Activated CD4-positive, alpha-beta T cell treated with anti-CD3 and anti-CD28 coated beads, Interleukin-2, amount 10 ng/mL, durations not matched to agents 7 days and 5 days (primary cell): ENCODE measurements at places on chromosomes 2 and 18.

GRCh38 chr2:236538242-236538641 lies 31.4 kb upstream of the ACKR3 start:
- DNase-seq, result peak; percentile 25

GRCh38 chr2:39424951-39425350 lies 12.1 kb downstream of the MAP4K3 start:
- DNase-seq, result no peak

DNA sequence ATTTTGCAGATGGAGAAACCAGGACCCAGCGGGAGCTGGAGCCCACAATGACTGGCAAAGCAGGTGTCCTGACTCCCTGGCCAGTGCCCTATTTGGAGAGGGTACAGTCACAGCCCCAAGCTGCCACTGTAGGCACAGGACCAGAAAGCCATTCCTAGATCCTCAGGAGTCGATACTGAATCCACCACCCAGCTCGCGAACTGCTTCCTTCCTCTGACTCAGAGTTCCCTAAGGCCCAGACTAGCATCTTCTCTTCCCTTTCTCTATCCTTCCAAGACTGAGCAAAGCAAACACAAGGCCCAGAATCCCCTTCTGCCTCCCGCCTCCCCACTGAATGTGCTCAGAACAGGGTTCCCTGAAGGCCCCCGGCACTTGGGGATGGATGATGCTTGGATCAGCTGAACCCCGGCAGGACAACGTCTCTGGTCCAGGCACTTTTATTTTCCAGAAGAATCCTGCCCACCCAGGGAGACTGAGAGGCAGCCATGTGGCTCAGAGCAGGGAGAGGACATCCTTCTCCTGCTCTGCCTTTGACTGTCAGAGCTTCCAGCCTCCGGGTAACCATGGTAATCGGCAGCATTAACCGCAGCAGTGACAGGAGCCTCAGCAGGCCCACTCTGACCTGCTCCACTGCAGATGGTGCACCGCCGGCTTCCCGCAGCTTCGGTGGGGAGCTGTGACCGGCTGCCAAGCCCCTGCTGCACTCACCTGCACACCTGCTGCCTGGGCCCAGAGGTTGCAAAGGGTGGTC lies 34.8 kb upstream of the KLHL29 start:
- DNase-seq, result no peak

DNA sequence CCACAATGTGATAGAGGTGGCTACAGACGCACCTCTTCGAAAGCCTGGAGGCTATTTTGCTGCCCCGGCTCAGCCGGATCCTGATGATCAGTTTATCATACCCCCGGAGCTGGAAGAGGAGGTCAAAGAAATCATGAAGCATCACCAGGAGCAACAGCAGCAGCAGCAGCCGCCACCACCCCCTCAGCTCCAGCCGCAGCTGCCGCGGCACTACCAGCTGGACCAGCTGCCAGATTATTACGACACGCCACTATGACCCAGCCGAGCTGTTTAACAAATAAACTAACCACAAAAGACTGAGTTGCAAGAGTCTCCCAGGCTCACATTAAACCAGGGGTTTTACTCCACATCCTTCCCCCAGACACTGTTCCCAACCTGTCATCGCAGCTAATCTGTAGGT lies 263.8 kb downstream of the PHLPP1 start:
- no peak for DNase-seq

GRCh38 chr2:39381653-39382052 lies 55.4 kb downstream of the MAP4K3 start:
- no peak for DNase-seq

DNA sequence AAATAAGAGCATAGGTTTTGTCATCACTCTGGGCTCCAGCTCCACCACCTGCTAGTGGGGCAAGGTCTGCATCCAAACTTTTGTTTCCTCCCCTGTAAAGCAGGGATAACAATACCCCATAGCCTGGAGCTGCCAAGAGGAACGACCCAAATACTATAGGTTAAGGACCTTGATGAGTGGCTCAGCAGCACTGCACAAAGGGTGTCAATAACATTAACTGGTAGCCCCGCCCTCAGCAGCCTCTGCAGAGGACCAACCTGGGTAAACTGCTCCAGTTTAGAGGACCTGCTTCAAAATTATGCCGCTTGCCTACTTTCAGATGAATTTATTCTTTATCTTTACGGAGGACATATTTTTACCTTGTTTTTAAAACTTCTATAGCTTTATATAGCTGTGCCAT lies 65.8 kb upstream of the RIOK3 start:
- no peak for DNase-seq

DNA sequence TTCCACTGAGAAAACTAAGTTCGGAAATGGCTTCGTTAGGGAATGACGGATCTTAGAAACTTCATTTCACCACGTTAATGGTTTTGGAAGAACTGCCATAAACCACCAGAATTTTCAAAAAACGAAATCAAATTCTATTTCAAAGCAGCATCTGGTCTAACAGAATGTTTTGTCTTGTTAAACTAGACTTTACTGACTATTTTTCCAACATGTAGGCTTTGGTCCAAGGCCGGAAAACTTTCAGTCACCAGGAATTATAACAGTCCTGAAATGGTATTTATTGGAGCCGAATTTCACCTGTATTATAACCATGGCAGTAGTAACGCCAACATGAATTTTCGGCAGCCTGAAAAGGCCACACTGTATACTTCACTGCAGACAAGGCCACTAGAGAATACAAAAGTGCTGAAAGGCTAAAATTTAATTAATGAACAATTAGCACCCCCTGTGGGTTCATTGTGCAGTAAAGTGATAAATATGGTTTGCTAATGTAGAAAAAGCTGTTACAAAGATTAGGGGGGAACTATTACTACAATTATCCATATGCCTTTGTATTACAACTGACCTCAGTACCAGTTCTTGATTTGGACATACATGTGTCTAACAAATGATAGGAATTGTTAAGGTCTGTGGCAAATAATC lies 116.4 kb downstream of the ZNF521 start:
- DNase-seq, result no peak

GRCh38 chr2:60992985-60993392 lies 24.5 kb upstream of the PEX13 start:
- peak; percentile 16 for DNase-seq

DNA sequence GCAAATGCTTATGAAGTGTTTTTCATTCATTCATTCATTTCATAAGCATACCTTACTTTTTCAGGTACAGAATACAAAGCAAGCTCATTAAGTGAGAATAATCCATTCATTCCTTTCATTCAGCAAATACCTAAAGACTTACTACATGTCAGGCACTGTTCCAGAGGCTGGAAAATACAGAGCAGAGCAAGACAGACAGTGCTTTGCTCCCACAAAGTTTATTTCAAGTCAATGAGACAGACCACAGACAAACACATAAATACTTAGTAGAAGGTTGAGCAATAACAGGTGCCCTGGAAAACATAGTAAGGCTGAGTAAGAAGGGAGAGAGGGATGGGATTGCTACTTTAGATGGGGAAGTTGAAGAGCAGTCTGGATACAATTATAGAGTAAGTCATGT lies 309.8 kb downstream of the C1D start:
- no peak for DNase-seq

- DNase-seq, result no peak
Observed at GRCh38 chr2:68994864-68995263, 18.1 kb upstream of the ANTXR1 start.

GRCh38 chr2:32068-32467 lies 14.2 kb downstream of the FAM110C start:
- no peak for DNase-seq

DNA sequence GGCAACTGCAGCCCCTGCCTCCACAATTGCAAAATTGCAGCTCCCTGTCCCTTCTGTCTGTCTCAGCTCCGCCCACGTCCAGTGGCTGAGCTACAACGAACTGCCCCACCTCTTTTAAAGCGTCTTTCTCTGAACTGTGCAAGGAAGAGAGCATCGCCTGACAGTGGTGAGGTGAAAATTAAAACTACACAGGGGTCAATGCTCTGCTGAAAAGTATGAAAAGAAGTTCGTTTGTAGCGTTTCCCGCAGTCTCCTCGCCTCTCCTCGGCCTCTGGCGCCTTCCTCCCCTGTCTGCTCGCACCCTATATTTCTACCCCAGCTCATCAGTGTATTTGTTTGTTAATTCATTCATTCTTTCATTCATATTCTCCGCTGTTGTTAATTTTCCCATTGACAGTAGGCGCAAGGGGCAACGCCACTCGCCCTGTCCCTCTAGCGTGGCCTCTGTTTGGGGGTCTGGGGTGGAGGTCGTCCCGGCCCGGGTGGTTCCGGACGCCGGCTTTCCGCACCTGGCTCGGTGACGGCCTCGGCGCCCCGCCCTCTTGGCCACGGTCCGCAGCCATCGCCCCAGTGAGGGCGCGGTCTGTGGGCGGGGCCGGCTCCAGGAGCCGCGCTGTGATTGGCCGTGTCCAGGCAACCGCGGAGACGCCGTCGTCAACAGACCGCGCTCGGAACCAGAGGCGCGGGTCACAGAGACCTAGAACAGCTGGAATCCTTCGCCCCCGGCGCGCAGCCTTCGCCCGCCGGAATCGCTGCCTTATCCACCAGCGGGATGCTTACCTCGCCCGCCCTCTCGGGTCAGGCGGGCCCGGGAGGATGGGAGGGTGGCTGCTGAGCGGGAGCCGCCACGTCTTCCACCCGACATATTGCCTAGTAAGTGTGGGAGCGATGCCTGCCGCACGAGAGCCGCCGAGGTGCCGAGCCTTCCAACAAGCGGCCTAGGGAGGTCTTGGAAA lies at the start of gene VWA3B:
Gene VWA3B (plus strand): TSS at position 677 of the 956 bp plus-strand sequence. CDS start 5,926 bp downstream, outside the sequence.
- DNase-seq, result peak; percentile 54

DNA sequence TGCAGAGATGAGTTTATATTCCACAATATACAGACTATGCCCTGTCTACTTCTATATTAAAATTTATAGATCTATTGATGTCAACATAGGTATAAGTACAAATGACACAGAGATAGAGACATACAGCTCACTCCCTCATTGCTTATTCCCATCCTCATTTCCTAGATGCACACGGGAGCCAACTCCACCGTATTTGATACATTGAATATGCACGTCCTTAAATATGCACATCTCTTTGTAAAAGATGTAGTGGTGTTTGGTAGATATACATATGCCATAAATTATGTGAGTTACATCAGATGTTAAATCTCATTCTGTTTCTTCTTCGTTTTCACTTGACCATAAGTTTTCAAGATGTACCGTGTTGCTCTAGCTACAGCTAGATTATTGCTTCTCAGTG lies 179.2 kb upstream of the RAB6C start:
- no peak for DNase-seq

DNA sequence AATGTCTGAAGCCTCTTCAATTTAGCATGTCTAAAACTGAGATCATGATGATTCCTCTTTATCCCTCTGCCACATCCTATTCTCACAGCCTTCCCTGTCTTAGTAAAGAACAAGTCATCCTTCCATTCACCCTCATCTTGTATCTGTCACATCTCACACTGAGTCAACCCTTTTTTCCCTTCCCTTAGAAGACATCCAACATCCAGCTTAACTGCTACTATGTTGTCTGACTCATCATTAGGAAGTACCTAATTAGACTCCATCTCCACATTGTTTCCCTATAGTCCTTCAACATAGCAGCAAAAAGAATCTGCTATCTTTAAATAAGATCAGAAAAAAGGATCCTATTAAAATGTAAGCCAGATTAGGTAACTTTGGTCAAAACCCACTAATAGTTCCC lies 85.2 kb upstream of the GRB14 start:
- no peak for DNase-seq

DNA sequence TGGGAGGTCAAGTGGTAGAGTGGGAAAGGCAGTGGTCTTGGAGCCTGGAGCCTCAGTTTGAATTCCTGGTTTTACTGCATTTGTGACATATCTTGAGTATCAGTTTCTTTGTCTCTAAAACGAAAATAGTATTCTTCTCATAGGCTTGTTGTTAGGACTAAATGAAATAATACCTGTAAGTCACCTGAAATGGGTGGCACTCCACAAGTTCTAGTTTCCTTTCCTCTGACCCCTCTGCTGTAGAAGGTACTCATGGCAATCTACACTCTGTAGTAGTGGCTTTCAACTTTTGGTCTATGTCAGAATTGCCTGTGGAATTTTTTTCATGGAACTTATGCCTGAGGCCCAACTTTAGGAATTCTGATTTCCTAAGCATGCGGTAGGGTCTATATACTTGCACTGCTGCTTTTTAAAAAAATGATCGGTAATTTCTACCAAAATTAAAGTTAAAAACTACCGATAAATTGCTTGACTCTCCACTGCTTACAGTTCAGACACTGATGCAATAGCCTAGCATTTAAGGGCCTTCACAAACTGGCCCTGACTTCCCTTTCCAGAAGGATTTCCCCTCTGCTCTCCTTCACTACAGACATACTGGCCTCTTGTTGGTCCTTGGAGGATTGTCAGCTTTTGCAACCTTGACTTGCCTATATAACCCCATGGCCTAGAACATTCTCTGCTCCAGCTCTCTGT lies 47.2 kb downstream of the PLEK start:
- no peak for DNase-seq

DNA sequence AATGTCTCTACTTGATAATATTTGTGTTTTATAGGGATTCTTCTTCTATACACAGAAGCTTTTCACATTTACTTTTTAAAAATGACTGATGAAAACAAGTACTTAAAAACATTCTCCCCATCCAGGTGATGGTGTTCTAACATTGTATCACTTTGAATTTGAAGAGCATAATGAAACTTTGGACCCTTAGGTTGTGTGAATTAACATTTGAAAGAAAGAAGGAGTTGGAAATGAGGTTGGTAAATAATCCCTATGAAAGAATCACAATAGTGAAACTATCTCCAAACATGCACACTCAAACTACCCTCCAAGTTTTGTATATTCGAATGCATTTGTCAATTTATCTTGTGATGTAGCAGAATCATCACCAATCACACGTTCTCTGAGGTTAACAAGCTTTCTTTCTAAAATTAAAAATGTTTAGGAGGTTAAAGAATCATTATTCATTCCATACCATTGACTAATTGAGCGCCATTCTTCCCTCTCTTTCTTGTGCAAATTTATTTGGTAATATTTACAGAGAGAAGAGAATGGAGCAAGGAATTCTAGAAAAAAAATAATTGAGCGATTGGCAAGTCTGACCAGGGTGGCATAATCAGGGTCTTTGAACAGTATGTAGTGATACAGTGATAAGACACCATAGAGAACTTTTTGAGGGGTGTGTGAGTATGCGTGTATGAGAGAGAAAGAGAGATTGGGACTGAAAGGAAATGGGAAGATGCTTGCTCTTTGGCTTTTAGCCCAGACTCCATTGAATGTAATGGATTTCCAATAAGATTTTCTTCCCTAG lies 260.0 kb upstream of the NRXN1 start:
- DNase-seq, result no peak

- DNase-seq, result no peak
Observed at GRCh38 chr2:178018141-178018540, 54.4 kb downstream of the PDE11A start.

- DNase-seq, result no peak
Observed at GRCh38 chr2:111022633-111023032, 98.1 kb upstream of the BCL2L11 start.

- no peak for DNase-seq
Observed at GRCh38 chr2:8629402-8629801, 52.5 kb upstream of the ID2 start.

- DNase-seq, result no peak
Observed at GRCh38 chr2:61117534-61117933, 44.5 kb upstream of the C2orf74 start.

GRCh38 chr2:54258166-54258565 lies 2.1 kb upstream of the TSPYL6 start:
- DNase-seq, result no peak
